ENCODE measurements at places on chromosomes 1 and 21.

DNA sequence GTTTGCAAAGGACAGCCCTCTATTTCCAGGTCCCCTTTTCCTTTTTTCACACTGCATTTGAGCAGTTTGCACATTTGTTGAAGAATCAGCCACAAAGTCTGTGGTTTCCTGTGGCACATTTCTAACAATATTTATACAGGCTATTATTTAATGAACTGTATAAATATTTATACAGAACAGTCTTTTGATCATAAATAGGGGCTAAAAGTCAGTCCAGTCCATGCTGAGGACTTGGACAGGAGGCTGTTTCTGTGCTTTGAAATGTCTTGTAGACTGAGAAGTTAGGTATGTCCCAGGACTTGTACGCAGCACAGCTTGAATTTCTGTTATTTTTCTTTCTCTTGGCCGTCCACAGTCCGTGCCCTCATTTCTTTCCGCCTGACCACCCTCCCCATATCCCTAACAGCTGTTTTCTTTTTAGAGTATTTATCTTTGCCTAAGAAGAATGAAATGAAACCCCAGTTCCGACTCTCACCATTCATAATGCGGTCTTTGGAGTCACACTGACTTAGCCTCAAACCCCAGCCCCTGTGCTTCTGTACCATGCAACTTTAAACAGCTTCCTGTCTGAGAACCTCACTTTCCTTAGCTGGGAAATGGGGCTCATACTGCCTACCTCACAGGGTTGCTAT lies 19.7 kb downstream of the FGGY start:
- no peak for DNase-seq

GRCh38 chr1:243179720-243180119 lies 75.4 kb downstream of the CEP170 start:
- DNase-seq = no peak

DNA sequence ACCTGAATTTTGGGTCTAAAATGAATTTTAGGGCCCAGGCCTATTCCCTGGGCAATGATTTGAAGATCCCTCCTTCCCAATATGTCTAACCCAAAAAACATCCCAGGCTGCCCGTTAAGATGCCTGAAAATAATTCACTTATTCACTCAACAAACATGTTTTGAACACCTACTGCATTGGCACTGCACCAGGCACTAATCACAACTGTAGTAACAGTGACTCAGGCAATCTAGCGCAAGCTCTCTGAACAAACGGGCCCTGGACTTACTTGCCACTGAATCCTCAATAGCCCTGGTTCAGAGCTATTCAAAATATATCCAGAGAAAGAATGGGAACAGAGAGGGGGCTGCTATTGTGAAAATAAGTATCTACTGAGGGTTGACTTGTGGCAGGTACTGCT lies 4.2 kb downstream of the CD244 start:
- DNase-seq = no peak

DNA sequence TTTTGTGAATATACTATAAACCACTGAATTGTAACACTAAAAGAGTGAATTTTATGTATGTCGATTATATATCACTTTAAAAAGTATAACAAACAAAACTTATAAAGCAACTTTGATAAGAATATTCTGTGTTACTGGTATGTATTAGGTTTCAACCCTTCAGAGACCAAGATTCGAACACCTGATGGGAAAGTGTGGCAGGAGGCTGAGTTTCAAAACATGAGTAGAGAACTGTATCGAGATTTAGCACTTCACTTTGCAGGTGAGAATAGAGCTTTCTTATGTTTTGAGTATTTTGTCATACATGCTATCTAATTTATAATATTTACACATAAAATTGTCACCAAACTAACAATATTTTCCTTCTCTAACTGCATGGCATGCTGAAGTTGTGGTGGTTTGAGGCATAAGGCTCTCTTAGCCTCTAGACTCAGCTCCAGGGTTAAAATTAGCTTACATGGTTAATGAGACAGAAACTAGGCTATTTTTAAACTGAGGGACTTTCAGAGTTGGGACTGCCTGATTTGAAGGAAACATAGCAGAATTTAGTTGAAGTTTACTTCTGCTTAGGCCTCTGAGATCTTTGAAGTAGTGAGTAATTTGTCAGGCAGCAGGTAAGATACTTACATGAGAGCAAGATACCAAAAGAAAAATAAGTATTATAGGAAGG lies 48.6 kb downstream of the CEP350 start:
- no peak for DNase-seq

- no peak for DNase-seq
Measured at GRCh38 chr21:29096218-29097015, 23.0 kb upstream of the CCT8 start.

- DNase-seq = no peak
Measured at GRCh38 chr1:68331117-68331865, 99.0 kb upstream of the WLS start.

- DNase-seq = no peak
Measured at GRCh38 chr1:52238887-52239707, 97.2 kb downstream of the ZFYVE9 start.

DNA sequence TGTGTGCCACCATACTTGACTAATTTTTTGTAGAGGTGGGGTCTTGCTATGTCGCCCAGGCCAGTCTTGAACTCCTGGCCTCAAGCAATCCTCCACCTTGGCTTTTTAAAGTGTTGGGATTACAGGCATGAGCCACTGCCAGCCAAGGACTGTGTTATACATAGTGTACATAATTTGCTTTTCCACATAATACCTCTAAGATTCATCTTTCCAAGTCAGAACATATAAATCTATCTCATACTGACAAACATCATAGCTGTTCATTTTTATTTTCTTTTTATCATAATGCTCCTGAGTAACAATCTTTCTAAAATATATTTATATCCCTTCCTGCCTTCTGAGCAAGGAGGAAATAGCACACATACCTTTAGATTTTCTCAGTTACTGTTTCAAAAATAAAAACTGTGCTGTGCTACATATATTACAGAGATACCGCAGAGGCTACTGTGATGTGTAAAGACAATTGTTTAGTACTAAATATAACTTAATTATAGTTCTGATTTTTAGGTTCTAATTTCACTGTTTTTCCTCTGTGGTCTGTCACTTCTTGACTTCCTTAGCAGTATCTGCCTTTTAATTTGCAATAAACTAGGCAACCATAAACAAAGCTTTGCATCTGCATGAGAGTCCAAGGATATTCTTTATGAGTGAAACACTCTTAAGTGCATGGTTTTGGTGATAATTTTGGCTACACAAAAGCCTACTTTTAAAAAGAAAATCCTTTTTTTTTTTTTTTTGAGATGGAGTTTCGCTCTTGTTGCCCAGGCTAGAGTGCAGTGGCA lies 59.3 kb downstream of the EYA3 start:
- DNase-seq = no peak

DNA sequence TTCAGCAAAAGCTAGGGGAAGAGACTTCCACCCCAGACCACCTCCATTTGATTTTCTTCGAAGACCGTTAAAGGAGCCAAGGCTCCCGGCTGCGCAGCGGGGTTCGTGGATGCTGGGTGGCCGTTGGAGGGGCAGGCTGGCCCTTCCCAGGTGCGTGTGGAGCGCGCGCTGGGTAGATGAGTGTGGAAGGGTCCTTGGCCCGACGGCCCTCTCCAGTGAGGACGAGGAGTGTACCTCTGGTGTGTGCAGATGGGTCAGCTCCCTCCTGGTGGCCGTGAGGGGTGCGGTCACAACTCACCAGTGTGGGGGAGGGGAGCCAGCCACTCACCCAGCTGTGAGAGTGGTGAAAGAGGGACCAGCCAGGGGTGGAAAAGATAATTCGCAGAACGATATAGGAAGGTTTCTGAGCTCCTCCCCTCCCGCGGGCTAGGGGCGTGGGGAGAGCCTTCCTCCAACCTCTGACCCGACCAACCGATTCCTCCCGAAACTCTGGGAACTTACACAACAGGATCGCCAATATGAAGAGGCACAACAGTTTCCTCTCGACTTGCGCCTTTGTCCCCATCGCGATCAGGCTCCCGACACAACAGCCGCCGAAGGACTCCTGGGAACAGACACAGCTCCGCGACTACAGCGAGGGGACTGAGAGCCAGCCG lies at the start of gene F11R:
F11R (minus strand) TSS at position 644 of the 656 bp plus-strand sequence; CDS start at position 565, 79 bp downstream.
- no peak for DNase-seq

DNA sequence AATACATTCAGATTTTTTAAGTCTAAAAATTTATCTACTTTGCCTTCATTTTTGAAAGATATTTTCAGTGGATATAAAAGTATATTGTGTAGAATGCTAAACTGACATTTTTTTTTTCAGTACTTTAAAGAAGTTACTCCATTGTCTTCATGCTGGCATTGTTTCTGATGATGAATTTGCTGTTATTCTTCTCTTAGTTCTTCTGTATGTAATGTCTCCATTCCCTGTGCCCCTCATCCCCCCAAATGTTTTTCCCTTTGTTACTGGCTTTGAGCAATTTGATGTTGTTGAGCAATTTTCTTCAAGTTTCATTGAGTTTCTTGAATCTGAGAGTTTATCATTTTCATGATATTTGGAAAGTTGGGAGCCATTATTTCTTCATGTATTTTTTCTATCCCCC lies 20.8 kb upstream of the VANGL1 start:
- DNase-seq = no peak
